ENCODE measurements at places on chromosomes 16 and 17. TPM values are rescaled to one million over a fixed set of nuclear protein-coding genes. Genes with fewer than 3 reads are reported as not detected.

DNA sequence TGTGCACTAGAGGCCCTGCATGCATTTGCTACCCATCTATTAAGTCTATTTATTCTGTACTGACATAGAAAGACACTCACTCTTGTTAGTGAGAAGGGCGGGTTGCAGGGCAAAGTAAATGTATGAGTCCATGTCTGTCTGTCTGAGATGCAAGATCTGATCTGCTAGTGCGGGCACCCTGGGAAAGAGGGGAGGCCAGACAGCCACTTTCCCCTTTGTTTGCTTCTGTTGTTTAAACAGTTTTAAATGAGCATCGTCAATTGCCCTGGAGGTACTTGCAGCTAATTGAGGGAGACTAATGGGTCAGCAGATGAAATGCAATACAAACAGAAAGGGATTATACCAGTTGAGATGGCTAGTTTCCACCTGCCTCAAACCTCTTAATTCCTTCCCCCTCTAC, 24.9 kb downstream of the SCNN1G start:
- DNase-seq, result no peak

DNA sequence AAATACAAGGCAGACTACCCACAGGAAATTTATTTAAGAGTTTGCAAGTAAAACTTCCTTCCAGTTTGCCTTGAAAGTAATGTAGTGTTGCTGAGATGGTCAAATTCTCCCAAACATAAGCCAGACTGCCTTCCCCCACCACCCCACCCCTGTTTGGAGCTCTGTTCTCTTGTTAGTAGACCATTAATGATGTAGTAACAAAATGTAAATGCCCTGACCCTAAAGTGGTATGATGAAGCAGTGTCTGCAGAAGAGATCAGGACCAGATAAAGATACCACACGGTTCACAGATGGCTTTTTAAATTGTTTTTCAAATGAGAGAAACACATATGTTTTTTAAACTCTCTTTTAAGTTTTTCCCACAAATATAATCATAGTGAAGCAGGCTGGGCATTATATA, 136.4 kb upstream of the TMEM97 start:
- DNase-seq, result no peak

The EVPLL gene
- total RNA-seq, result not detected

DNA sequence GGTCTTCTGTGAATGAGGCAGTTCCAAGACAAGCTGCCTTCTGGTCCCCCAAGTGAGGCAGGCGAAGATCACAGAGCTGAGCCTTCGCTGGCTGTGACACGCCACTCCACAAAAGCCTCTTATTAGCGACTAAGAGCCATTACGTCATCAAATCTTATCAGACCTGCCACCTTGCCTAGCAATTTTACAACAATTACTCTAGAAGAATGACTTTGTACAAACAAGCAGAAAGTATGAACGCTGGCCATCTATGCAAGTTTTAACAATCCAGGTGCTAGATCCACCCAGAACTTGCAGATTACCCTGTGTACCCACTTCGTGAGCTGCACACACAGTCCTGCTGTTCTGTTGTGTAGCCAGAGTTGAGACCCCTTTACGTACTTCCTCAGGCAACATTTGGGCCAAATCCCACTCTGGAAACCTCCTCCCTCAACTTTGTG, 3.8 kb upstream of the ICAM2 start:
- no peak for DNase-seq

- DNase-seq, result no peak
These were observed 73.8 kb downstream of the SNX29 start for GRCh38 chr16:12050361-12050760.

GRCh38 chr16:86888231-86889053, 310.1 kb downstream of the FOXL1 start:
- no peak for DNase-seq
